ENCODE measurements at places on chromosomes 6 and 20.

DNA sequence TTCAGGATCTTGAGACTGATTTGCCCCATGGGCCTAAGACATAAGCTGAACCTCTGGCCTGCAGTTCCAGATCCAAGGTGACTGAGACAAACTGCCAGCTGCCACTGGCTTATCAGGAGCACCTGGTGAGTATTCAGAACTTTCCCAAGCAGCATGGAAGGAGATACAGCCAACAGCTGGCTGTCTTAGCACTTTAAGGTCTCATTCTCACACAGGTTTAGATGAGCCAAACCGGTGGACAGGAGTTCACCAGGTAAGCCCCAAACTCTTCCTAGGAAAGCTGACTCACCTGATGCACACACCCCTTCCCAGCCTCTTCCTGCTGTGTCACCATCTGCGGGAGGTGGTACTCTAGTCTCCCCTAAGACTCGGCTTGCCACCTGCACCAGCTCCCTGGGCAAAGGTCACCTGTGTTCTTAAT, at the start of gene BANF2:
Gene BANF2 (plus strand): TSS at position 36 of the 421 bp plus-strand sequence. CDS start 25,060 bp downstream, outside the sequence.
- H3K36me3 ChIP-seq: no peaks in the 10 kb centered on the region
- peaks cover 6% of the 10 kb centered on the region for H3K27me3 ChIP-seq
- no peak within 1 kb of the TSS for H3K4me3 ChIP-seq

DNA sequence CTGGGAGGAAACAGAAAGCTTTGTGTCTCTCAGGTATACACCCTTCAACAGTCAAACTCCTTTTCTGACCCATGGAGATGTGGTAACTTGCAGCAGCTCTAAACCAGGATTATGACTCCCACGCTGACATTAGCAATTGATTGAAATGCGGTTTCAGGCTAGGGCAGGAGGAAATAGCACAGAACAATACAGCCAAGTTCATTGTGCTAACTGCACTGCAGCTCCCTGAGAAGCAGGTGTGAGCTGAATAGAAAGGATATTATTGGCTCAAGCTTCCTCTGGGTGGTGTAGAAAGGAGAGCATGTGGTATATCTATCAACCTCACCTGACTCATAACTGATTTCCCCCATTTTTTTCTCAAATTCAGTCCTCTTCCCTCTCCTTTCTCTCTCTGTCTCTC, 612.3 kb upstream of the BTBD3 start:
- no peak for DNase-seq
- H3K27ac ChIP-seq: no peak overlapping the region
- no peak overlapping the region for H3K4me3 ChIP-seq
- no peaks in the 10 kb centered on the region for H3K36me3 ChIP-seq
- no peaks in the 10 kb centered on the region for H3K4me1 ChIP-seq
- no peaks in the 10 kb centered on the region for H3K27me3 ChIP-seq

- peak overlapping the region; percentile 98 for H3K27ac ChIP-seq
- H3K4me3 ChIP-seq: no peak overlapping the region
- H3K36me3 ChIP-seq: peaks cover 20% of the 10 kb centered on the region
These were observed 10.1 kb downstream of the GSS start for GRCh38 chr20:34945315-34946077.

DNA sequence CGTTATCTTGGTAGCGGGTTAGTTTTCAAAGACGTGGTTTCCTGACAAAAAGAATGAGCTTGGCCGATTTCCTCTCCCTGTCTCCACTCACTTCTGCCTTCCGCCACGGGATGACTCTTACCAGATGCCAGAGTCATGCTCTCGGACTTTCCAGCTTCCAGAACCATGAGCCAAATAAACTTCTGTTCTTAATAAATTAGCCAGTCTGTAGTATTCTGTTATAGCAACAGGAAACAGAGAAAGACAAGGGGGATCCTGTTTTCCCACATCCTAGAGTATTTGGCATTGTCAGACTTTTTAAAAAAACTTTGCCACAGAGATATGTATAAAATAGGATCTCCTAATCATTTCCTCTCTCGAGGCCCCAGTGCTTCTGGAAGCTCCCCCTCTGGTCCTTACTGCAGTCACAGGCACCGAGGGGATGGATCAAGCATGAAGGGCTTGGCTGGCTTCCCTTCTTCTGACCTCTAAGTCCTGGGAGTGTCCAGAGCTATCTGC, 84.9 kb upstream of the NAA20 start:
- peaks cover 18% of the 10 kb centered on the region for H3K36me3 ChIP-seq
- no peaks in the 10 kb centered on the region for H3K4me1 ChIP-seq
- no peak overlapping the region for H3K27ac ChIP-seq
- H3K27me3 ChIP-seq: no peaks in the 10 kb centered on the region
- H3K4me3 ChIP-seq: no peak overlapping the region

- no peaks in the 10 kb centered on the region for H3K4me1 ChIP-seq
- H3K27ac ChIP-seq: no peak overlapping the region
- no peak overlapping the region for H3K4me3 ChIP-seq
These were observed 34.5 kb upstream of the RSPO3 start for GRCh38 chr6:127083963-127084310.

- H3K4me3 ChIP-seq: no peak overlapping the region
- H3K27me3 ChIP-seq: no peaks in the 10 kb centered on the region
- H3K27ac ChIP-seq: no peak overlapping the region
- no peak for DNase-seq
- peaks cover 1% of the 10 kb centered on the region for H3K4me1 ChIP-seq
These were observed 345.5 kb downstream of the THBS2 start for GRCh38 chr6:168908166-168908565.

Measured in mesenchymal stem cell (in vitro differentiated cells and primary cell).